ENCODE measurements at places on chromosomes 4 and X. TPM values are rescaled to one million over a fixed set of nuclear protein-coding genes. Genes with fewer than 3 reads are reported as not detected.
A peak's percentile ranks its signal among the peaks of the same experiment; 100 is the strongest.

Gene EIF1AX
- total RNA-seq, result 81.6 TPM

DNA sequence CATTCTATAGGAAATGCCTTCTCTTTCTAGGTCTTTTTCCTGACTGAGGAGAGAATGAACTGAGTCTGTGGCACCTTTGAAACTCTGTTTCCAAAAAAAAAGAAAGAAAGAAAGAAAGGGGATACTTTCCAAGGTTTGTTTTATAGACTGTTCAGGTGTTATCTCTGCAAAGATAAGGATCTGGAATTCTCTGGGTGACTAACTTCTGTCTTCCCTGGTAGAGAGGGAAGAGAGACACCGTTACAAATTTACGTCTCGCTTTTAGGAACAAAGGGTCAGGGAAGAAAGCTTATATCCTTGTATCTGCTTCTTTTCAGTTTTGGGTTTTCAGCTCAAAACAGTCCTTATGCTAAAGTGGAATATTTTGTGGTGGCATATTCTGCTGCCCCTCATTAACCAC is 314.1 kb downstream of the RAPGEF2 start:
- ATAC-seq, result no peak

- no peak for ATAC-seq
These were observed 201.8 kb downstream of the SOWAHB start for GRCh38 chr4:76696109-76696508.

- ATAC-seq, result peak; percentile 96
These were observed 908 bp upstream of the TLR6 start for GRCh38 chr4:38857354-38858096.

- ATAC-seq, result no peak
These were observed 9.9 kb upstream of the GASK1B start for GRCh38 chr4:158182736-158183135.

GRCh38 chr4:146308951-146309350 is 94.6 kb downstream of the REELD1 start:
- ATAC-seq, result no peak

Gene NPY5R
- total RNA-seq, result not detected

- no peak for ATAC-seq
These were observed 16.7 kb upstream of the LHFPL1 start for GRCh38 chrX:112696481-112696880.

- no peak for ATAC-seq
These were observed 661.6 kb downstream of the RAPGEF2 start for GRCh38 chr4:159764343-159764952.

Gene CCDC110
- 0.20 TPM for total RNA-seq

Gene BST1
- total RNA-seq, result 0.80 TPM

DNA sequence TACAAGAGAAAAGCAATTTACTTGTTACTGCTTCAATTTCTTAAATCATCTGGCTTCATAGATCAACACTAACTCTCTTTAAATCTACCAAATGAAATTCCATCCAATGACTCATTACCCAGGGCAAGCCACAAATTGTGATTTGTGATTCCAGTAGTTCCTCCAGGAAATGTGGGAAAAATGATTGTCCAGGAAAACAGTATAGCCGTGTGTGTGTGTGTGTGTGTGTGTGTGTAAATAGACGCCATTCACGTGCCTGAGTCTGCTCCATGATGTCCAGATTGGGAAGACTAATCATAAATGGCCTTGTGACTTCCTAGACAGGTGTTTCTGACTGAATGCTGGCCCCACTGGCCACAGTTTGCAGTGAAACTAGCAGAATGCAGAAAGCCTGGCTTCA is 121.3 kb downstream of the HS6ST2 start:
- no peak for ATAC-seq

Gene PHOX2B
- total RNA-seq, result not detected

Gene KDR
- total RNA-seq, result 4.2 TPM

Gene HSFX3
- total RNA-seq, result not detected

DNA sequence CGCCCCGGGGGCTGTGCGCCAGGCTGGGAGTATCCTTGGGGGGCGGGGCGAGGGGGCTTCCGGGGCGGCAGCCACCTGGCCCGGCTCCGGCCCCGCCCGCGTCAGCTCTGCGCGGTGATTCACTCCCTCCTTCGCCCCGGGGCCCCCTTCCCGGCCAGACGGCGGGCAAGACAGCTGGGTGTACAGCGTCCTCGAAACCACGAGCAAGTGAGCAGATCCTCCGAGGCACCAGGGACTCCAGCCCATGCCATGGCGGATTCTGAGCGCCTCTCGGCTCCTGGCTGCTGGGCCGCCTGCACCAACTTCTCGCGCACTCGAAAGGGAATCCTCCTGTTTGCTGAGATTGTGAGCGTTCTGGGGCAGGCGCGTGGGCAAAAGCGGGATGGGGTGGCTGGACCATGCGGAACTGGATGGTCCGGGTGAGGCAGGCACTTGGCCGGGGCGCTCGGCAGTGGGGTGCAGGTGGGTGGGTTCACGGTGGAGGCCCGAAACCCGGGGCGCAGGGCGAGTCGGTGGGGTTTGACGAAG is at the start of gene PLP2:
PLP2 (plus strand) TSS at position 147 of the 528 bp plus-strand sequence; CDS start at position 250, 103 bp downstream.
- ATAC-seq, result peak; percentile 52

- no peak for ATAC-seq
These were observed 43.5 kb downstream of the UBE2K start for GRCh38 chr4:39741401-39741800.

DNA sequence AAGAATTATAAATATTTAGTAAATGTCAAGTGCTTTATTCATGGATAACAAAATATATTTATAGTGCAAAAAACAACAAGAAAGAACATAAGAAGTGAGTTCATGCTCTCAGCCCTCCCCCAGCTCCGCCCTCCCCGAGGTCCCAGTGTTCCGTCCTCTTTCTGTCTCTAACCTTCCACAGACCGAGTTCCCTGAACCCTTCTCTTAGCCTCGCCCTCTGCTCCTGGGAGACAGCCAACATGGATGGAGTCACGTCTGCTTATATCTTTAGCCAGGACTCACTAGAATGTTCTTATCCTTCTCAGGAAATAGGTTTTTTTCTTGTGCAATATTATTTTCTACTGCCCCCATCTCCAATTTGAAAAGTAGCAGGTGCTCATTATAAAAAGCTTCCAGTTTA is 40.1 kb upstream of the HELT start:
- no peak for ATAC-seq

- no peak for ATAC-seq
These were observed 15.8 kb upstream of the GAGE10 start for GRCh38 chrX:49287665-49288064.

- ATAC-seq, result no peak
These were observed 44.6 kb upstream of the LINC00632 start for GRCh38 chrX:140664939-140665338.

- ATAC-seq, result peak; percentile 36
These were observed 4.2 kb downstream of the PAK3 start for GRCh38 chrX:111100191-111100590.

Data from esophagus mucosa (tissue), 1 donor.